ENCODE measurements at places on chromosomes 3 and 15. TPM values are rescaled to one million over a fixed set of nuclear protein-coding genes. Genes with fewer than 3 reads are reported as not detected.

GOLGA8M gene
- not detected for polyA plus RNA-seq

SAMD7 gene
- polyA plus RNA-seq: 0.11 TPM

STRIT1 gene
- not detected for polyA plus RNA-seq

SLC51B gene
- not detected for polyA plus RNA-seq

GOLGA6L7 gene
- not detected for polyA plus RNA-seq

MINAR1 gene
- polyA plus RNA-seq: not detected

CEP97 gene
- polyA plus RNA-seq: 4.9 TPM

GOLGA6B gene
- polyA plus RNA-seq: not detected

ADAMTSL3 gene
- polyA plus RNA-seq: not detected

FSIP1 gene
- 0.27 TPM for polyA plus RNA-seq
